ENCODE measurements at places on chromosomes 1 and 21.

DNA sequence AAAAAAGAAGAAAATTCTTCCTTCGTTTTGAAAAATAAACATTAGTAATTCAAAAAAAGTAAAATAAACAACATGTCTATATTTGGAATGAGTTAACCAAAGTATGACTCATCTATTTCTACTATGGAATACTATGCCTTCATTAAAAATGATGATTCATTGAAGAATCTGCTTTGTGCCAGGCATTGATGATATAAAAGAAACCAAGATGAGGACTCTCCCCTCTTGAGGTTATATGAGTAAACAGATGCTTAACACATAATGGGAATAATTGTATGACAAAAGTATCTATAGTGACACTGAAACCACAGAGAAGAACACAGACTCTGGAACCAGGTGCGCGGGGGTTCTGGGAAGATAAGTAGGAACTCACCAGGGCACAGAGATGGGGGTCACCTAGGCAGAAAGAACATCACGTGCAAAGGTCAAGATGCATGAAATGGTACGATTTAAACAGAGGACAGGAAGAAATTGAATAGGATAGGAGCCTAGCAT, 18.8 kb downstream of the ELF3 start:
- no peak for DNase-seq

- no peak for DNase-seq
Observed at GRCh38 chr1:22273686-22274681, 131.1 kb upstream of the WNT4 start.

DNA sequence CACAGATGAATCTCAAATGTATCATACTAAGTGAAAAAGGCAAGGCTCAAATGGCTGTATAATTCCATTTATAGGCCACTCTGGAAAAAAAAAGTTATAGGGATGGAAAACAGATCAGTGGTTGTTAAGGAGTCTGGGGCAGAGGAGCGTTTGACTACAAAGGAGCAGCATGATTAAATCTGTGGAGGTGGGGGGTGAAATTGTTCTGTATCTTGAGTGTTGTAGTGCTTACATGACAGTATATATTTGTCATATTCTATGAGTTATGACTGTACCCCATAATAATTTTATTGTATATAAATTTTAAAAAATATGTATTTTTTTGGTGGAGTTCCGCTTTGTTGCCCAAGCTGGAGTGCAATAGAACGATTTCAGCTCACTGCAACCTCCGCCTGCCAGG, 10.3 kb downstream of the TAF12 start:
- DNase-seq, result no peak

GRCh38 chr1:178541379-178541778, 28.5 kb downstream of the TEX35 start:
- no peak for DNase-seq

- no peak for DNase-seq
Observed at GRCh38 chr1:245609354-245610150, 454.8 kb downstream of the KIF26B start.

DNA sequence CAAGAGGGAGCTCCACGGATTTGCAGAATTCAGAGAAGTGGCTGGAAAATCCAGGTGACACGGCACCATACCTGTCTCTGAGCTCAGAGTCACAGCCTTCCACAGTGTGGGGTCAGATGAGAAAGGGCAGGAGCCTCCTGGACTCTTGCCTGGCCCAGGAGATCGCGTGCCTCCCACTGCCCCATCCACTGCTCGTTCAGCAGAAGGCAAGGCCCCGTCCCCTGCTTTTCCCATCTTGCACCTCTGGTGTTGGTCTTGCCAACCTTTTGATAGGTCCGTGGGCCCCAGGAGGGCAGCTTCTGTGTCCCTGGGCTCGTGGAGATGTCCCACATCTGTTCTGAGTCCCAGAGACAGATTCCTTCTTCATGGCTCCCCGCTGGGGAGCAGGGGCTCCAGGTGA, 83.7 kb upstream of the VAMP3 start:
- DNase-seq, result no peak

DNA sequence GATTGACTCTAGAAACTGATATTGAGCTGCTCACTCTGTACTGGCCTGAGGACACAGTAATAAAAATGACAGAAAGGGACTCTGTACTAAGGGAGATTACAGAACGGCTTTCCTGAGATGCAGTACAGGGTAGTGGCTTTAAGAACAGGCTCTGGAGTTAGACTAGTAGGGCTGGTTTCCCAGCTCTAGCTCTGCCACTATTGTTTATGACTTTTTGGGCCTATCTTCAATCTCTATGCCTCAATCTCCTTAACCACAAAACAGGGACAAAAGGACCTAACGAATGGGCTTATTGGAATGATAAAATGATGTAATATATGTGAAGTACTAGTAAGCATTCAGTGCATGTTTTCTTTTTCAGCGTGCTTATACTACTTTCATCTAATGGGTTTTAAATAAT, 1.4 kb downstream of the DEPDC1 start:
- DNase-seq, result no peak

DNA sequence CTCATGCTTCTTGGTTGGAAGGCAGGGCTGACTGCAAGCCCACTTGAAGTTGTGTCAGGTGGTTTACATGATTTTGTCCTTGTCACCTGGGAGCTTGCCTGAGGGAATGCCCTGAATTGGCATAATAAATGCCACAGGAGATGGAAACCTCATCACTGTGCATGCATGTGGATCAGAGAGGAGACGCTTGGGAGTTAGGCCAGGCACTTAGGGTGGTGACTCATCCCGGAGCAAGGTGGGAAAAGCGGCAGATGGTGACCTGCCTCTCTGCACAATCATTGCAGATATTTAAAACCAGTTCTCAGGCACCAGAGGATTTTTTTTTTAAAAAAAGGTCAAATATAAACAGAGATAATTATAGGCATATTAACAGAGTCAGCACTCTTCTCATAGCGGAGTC, 202.2 kb upstream of the KIAA0040 start:
- DNase-seq, result no peak

- DNase-seq, result no peak
Observed at GRCh38 chr1:39525366-39526165, 34.1 kb downstream of the BMP8A start.

DNA sequence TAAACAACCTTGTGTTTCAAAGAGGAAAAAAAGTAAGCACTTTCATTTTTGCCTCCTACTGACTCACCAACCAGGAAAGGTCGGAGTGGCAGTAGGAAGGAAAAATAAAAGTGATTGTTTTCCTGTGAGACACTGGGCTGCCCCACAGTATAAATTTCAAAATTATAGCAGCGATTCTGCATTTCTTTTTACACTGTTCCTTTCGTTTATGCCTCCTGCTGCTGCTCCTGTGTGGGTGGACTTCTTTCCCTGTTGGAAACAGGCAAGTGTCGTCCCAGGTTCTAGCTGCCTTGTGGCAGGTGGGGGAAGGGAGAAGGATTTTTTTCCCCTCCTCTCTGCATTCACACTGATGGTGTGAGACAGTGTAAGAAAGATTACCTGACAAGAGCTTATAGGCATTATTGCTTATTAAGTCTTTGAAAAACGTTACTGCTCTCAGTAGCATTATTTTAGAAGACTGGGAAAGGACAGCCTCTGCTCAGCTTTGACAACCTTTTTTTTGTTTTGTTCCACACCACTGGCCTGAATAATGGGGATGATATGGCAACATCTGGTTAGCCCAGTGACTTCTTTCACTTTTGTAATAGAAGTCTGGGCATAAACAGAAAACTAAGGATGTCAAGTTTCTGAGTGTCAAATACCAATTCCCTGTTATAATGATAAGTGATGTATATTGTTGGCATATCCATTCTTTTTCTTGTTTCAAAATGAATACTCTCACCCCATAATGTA, 77.9 kb downstream of the NEK7 start:
- DNase-seq, result no peak

GRCh38 chr1:221200464-221200863, 321.2 kb downstream of the HLX start:
- no peak for DNase-seq

DNA sequence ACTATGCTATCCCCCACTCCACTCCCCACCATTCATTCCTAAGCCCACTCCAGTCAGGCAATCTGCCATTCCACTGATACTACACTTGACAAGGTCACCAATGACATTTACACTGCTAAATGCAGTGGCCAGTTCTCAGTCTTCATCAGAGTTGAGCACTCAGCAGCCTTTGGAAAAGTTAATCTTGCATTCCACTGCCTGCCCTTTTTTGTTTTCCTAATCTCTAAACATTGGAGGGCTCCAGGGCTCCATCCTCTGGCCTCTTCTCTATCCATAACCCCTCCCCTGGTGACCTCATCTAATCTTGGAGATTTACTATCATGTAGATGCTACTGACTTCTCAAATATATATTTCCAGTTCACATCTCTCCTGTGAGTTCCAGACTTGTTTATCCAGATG, 70.9 kb upstream of the S1PR1 start:
- DNase-seq, result no peak

DNA sequence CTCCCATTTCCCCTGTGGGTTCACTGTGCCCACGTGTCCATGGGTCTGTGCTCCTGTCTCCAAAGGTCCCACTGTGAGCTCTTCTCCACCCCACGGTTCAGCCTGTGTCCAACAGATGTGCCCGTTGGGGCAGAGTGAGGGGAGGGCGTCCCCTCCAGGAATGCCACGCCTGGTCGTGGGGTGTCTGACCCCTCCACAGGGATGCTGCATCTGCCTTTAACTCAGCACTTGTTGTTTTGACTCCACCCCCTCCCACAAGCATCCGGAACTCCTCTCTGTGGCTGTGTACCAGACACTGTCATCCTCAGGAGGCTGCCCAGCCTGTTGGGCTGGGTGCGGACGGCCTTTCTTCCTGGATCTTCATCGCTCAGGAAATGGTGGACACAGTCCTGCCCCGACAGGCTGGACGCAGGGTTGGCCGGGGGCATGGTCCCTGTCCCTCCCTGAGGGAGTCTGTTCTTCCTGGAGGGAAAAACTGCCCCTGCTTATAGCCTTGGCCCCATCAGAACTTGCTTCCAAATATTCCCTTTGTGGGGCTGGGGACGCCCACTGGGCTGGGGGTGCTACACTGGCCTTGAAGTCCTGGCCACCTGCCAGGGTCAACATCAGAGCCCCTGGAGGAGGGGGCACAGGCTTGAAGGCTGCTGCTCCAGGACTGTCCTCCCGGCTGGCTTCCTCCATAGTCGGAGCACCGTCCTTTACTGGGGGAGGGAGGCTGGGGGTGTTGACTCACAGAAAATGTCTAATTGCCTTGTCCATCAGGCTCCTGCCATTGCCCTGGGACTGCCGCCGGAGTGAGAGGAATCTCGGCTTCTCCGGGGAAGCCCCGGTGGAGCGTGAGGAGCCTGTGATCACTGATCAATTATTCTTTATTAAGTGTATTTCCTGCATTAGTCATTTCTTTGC, 182.0 kb upstream of the C1orf174 start:
- DNase-seq, result no peak

DNA sequence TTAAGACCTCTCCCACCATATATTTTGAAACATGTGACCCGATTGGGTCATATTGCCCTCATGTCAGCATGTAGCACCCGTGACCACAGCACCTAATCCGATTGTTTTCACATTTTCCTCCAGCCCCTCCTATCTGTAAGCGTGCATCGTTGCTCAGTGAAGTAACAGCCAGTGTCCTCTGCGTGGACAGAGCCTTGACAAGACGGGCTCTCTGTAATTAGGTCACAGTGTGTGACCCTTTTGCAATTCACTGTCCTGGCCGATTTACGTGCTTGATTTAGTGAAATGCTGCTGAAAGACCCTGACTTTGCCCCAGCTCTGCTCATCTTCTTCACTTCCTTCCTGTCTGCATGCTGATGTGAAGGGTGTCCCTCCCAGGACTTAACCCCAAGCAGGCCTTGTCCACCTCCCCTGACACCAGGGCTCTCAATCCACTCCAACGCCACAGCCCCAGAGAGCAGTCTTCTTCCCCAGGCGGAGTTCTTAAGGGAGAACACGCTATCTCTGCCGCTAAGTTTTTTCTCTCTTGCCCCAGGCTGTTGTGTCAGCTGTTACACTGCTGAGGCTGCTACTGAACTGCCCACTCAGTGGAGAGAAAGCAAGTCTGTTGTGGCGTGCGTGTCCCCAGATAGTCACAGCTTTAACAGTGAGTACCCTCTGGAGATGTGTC, 19.4 kb downstream of the URB2 start:
- no peak for DNase-seq

DNA sequence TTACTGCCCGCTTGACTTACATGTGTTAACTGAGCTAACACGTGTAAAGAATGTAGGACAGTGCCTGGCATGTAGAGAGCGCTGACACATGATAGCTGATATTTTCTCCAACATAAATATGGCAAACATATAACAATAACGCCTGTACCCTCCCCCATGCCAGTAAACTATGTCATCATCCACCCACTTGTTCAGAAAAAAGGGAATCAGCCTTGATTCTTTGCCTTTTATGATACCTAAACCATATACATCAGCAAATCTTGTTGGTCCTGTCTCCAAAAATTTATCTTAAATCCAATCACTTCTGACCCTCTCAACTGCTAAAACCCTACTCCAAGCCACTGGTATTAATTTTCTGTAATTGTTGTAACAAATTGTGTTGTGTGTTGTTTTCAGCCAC, 1.1 kb upstream of the ZNF692 start:
- no peak for DNase-seq

DNA sequence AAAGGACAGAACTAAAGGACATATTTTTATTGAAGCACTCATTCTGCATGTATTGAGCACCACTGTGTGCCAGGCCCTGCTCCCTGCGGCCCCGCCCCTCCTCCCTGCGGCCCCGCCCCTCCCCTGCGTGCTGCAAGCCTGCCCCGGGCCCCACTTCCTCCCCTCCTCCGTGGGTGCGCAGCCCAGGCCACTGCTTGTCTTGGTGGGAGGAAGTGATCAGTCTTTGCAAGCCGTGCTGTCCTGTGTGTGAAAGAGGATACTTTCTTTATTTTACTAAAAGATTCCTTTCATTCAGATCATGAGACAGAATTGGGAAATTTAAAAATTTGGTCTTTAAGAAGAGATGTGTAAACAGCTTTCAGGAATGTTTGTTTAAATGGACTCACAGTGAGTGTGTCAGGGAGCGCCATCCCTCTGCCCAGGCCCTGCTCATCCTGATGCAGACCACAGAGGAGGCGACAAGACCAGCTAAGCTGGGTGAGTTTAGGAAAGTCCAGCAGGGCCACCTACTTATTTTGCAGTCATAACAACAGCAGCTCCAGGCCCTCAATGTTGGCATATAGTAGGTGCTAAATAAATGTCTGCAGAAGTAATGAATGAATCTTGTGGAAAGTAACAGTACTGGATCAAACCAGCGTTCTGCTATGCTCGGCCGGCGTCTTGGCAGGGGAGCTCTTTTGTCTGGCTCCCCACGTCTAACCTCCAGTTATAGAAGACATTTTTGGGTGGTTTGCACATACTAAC, 88.3 kb upstream of the SELENON start:
- no peak for DNase-seq

GRCh38 chr1:3183813-3184212, 114.8 kb downstream of the PRDM16 start:
- no peak for DNase-seq

Measured in left forelimb (tissue), 1 donor.